ENCODE measurements at places on chromosomes 2 and 18. TPM values are rescaled to one million over a fixed set of nuclear protein-coding genes. Genes with fewer than 3 reads are reported as not detected.

GRCh38 chr18:9775178-9775577 is 67.1 kb downstream of the RAB31 start:
- DNase-seq, result no peak

DNA sequence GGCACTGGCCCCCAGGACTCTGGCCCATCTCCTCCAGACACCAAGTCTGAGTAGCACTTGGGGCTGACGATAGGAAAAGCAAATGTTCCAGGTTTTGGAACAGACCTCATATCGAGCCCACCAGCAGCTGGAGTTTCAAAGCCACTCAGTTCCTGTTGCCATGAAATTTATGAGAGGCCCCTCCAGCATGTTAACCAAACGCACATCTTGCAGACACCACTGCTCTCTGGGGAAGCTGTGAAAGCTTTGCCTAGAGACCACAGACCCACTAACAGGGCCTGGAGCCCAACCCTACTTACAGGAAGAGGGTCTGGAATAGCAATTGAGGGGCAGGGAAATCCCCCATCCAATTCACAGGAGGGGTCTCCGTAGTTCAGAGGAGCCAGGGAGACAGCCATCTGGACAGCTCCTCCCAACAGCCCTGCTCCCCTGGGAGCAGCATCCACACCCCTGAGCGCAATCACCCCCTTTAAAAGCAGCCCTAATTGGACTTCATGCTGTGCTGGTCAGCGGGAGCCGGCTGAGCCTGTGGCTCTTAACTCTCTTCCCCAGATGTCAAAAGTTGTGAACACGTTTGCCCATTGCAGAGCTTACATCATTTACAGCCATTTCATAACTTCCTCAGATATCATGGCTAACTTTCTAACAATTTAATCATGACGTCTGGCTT is 81.3 kb downstream of the TGFA start:
- DNase-seq, result no peak

DNA sequence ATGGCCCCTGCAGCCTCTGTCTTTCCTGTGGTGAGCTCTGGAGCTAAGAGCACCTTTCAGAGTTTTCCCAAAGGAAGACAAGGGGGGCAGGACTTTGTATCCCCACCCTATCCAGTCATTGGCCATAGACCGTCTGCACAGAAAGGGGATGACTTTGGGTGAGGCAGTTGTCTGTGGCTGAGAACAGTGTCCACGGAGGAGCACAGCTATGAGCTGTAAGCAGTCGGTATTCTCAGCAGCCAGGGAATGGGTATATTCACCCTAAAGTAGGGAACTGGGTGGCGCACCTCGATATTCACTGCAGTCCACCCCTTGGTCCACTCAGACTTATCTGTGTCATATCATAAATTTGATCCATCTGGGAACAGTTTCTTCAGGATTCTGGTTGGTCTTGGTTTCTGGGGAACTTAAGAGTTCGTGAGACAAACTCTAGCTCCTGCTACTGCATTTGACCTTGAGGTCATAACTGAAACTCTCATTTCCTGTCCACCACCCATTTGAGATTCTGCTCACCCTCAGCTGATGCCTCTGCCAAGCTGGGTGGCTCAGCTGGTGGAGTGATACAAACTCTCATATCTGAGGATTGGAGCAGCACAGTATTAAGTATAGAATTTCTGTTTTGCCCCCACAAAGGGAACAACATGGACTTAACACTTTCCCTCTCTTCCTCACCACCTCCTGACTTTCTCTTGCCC is 45.2 kb upstream of the SCG2 start:
- DNase-seq, result no peak

DNA sequence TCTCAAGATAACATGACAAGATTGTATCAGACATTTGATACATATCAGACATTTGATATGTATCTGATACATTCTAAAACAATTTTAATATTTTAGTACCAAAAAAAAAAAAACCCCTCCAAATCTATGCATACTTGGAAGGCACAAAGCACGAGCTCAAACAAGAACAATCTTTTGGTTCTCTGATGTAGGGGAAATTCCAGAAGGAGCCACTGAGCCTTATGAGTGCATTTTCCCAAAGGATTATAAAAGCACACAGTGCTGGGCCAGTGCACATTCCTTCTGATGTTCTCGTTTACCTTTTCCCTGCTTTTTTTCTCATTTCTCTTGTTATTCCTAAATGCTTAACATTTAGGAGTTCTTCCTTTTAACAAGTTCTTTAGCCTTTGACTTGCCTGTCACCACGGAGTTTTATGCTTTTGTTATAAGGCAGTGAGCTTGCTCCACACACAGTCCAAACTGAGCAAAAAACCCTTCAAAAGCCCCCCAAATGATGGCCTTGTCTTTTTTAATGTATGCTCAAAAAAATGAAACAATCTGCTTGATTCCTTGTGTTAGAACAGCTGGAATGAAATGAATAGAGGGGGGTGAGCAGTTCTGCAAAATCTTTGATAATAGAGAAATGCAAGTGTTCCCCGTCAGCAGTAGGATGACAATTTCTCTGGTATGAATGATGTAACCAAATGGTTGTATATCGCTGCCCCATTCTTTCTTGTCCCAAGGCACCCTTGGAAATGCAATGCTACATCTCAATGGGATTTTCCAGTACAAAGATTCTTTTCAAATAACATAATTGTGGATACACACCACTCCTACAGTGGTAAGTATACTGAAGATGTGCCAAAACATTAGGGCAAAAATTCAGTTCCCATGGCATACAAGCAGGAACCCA is 597.2 kb upstream of the ZEB2 start:
- no peak for DNase-seq

- no peak for DNase-seq
Measured at GRCh38 chr2:46481198-46482193, 2.1 kb downstream of the TMEM247 start.

GRCh38 chr18:43393174-43393573 is 115.9 kb upstream of the SYT4 start:
- DNase-seq, result no peak

GRCh38 chr2:9162841-9163240 is 43.8 kb upstream of the ASAP2 start:
- DNase-seq, result no peak

DNA sequence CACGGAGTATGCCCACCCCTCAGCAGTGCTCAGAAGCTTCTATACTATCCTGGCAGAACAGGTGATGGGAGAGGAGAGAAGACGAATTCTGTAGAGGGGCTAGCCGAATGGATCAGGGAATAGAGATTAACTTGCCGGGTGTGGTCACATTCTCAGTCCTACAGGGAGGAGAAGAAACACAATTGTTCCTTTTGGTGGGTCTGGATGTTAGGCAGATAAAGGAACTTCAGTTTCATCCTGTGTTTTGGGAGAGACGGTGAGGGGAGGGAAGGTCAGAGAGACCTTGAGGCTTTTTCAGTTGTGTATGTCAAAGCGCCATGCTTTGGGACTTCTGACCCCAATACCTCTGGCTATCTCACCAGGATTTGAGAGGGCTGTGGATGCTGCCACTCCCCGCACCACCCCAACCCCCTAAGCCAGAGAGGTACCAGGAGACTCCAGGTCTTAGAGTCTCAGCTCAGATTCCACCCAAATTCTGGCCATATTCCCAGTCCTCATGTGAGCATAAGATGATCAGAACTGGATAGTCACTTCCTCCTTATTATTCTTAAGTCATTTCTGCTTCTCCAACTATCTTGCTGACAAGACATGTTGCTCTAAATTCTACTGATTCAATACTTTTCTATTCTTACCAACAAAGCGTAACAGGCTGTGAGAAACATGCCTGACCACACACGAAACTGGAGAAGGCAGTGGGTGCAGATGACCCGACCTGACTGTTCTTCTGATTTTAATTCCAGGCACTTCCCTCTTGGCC is 2.3 kb upstream of the TMEM37 start:
- no peak for DNase-seq

GRCh38 chr2:74744731-74745515 is 89.0 kb upstream of the HK2 start:
- no peak for DNase-seq

Gene SP9
- not detected for total RNA-seq

DNA sequence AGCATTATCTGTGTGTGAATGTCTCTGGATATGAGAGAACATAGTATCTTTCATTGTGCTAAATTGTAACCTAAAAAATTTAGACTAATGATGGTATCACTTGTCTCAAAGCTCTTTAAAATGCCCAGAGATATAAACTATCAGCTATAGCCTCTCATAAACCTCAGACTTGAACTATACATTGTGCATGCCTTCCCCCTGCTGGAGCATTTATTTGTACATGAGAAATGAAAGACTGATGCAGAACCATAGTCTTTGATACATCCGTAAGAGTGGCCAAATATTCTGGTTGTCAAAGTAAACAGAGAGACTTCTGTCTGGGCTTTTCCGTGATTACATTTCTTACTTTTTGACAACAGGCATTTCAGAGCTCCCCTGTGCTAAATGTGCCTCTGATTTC is 71.9 kb upstream of the CCDC68 start:
- no peak for DNase-seq

Gene SLC11A1
- total RNA-seq, result 0.23 TPM

Gene C2orf66
- total RNA-seq, result 0.53 TPM

DNA sequence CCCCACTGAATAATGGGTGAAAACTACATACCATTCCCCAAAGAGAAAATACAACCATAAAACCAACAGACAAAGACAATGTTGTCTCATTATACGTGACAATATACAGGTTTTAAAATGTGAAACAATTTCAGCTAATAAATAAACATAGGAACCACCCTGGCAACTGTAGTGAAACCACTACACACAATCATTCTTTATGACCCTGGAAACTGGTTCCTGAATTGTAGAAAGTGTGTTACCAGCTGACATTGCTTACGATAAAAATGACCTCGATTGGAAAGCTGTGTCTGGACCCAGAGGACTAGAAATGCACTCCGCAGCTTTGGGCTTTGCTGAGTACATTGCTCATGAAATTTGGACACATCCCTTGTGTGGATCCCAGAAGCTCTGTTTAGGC is 73.9 kb upstream of the LPIN2 start:
- no peak for DNase-seq

Gene TNFAIP6
- total RNA-seq, result not detected

DNA sequence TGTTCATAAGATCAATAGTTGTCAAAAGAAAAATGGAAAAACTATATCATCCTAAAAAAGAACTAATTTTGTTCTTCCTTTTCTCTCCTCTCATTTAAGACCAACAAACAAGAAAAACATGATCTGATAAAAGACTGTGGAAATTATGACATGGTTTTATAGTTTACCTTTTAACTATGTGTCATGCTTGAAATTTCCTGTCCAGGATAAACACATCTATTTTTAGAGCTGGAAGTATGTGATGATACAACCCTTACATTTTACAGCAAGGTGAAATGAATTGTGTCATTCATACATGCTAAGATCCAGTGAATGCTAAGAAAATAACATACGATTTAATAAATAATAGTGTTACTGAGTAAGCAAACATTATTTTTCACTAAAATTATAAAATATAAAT is 89.9 kb downstream of the GULP1 start:
- DNase-seq, result no peak

Data from naive thymus-derived CD4-positive, alpha-beta T cell (primary cell).